ENCODE measurements at places on chromosomes 5 and 9.

GRCh38 chr5:76580981-76581380 is 42.2 kb downstream of the F2RL2 start:
- DNase-seq, result no peak

- no peak for DNase-seq
Measured at GRCh38 chr5:91200692-91201091, 182.4 kb downstream of the ARRDC3 start.

GRCh38 chr5:116452774-116453368 is 121.8 kb downstream of the SEMA6A start:
- DNase-seq, result no peak

DNA sequence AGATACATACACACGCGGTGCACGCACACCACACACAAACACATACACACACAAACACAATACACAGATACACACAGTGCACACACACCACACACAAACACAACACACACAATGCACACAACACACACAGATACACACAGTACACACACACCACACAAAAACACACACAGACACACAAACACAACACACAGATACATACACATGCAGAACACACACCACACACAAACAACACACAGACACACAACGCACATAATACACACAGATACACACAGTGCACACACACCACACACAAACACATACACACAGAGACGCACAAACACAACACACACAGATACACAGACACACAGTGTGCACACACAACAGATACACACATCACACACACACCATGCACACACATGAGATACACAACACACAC is 5.9 kb upstream of the CCDC187 start:
- DNase-seq, result no peak

- no peak for DNase-seq
Measured at GRCh38 chr9:9033022-9033421, 1233.4 kb upstream of the DMAC1 start.

- DNase-seq, result no peak
Measured at GRCh38 chr9:7591501-7591900, 208.1 kb downstream of the DMAC1 start.

GRCh38 chr9:98974554-98974953 is 30.8 kb downstream of the COL15A1 start:
- no peak for DNase-seq

DNA sequence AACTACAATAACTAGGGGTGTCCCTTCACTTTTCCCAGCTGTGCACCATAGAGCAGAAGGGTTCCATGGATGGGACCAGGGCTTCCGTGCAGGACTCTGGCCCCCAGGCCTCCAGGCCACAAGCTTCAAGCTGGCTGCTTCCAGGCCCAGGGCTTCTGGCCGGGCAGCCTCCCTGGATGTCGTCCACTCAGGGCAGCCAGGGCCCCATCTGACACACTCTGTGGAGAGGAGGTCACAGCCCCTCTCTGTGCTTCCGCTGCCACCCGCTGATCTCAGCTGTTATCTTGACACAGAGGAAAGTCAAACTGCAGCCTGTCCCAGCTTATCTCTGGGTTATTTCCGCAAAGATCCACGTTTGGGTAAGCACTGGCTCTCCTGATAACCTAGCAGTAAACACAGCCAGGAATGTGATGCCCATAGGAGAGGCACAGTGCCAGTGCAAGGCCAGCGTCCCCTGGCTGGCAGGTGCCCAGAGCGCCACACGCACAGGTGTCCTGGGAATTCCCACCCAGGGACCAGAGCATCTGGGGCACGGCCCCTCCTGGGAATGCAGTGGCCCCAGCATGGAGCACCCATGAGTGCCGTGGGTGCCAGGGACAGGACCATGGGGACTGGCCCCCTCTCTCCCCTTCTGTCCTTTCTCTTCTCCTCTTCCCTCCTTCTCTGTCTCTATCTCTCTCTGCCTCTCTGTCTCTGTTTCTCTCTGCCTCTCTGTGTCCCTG is 15.6 kb upstream of the SLC6A19 start:
- DNase-seq, result no peak
